Jurkat, Clone E6-1 (cell line): ENCODE measurements at places on chromosomes 4 and X.

DNA sequence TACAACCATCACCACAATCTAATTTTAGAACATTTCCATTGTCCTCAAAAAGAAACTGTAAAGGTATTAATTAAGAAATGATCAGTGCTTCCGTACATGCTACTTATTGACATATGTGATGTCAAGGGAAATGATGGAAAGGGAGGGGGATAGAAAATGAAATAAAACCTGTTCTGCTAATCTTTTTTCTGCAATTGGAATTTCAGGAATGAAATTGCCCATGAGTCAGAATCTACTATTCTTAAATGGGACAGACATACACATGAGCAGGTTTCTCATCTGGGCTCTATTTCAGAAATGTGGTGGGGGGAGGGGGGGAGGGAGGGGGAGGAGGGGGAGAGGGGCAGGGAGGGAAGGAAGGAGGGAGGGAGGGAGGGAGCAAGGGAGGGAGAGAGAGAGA is 91.0 kb downstream of the SHROOM4 start:
- no peak for DNase-seq

- no peak for DNase-seq
Observed at GRCh38 chr4:27315625-27316024, 455.0 kb downstream of the STIM2 start.

DNA sequence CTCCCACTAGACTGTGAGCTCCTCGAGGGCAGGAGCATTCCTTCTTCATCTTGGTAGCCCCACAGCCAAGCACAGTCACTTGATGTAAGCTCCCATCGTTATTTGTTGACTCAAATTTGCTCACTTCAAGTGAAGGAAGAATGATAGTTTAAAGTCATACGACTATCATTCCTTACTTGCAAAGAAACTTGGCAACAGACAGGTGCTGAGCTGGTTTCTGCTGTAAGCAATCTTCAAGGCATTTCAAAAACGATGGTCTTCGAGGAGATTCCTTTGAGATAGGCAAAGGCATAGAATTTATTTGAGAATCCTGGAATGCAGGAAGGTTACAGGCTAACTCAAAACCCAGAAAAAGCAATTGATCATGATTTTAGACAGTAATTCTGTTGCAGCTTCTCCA is 64.8 kb downstream of the QDPR start:
- DNase-seq, result no peak

GRCh38 chr4:113060853-113061252 is 11.4 kb downstream of the ANK2 start:
- no peak for DNase-seq

DNA sequence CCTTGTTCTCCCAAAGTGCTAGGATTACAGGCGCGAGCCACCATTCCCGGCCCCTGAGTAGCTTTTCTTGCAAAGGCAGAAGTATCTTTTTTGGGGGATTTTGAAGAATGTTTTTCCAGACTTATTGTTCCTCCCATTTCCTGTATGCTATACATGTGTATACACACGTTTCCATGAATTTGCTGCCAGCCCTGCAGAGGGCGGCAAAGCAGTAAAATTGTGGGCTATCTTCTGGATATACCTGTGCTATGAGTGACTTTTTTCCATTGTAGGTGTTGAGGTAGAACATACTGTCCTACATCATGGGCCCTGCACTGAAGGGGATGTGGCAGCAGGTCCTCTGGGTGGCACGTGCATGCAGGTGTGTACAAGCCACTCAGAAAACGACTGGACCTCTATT is 16.9 kb upstream of the MED28 start:
- no peak for DNase-seq

DNA sequence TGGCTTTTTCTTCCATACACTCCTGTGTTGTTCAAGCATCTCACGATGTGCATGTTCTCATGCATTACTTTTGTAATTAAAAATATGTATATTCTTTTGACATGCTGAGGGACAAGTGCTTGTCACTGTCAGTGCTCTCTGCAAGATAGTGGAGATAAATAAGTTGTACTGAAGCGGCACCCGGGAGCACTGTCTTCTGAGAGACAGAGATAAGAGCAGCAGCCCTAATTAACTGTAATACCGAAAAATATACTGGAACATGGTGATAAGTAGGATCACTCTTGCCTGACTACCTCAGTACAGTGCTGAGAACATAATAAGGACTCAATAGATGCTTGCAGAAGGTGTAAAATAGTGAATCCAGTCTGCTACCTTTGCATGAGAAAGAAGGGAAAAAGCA is 9.4 kb upstream of the GPR173 start:
- DNase-seq, result no peak

- DNase-seq, result no peak
Observed at GRCh38 chrX:933611-934010, 278.8 kb downstream of the CRLF2 start.

GRCh38 chrX:80354966-80355465 is 65.2 kb upstream of the TENT5D start:
- DNase-seq, result peak; percentile 0

DNA sequence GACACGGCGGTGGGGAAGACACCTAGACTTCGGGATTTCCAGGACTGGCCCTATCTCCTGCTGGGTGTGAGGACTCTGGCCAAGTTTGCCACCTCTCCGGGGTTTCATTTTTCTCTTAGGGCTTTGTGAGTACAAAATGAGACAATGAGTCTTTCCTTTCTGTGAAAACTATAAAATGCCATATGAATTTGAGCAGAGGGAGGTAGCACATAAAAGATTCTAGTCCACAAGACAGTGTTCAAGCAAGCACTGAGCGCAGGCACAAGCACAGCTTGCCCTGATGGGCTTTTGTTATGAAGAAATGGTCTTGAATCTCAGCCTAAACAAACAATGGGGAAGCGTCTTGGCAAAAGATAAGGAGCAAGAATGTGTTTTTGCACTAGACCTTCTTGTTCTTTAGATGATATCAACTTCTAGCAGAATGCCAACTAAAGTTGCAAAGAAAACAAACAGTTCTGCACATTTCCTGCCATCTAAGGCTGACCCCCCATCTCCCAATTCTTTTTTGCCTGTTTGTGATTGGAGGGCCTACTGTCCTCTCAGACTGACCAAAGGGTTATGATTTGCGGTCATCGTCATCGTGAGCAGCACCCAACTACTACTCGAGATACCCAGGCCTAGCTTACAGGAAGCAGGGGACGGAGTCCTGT is 73.0 kb upstream of the ZNF518B start:
- DNase-seq, result no peak

DNA sequence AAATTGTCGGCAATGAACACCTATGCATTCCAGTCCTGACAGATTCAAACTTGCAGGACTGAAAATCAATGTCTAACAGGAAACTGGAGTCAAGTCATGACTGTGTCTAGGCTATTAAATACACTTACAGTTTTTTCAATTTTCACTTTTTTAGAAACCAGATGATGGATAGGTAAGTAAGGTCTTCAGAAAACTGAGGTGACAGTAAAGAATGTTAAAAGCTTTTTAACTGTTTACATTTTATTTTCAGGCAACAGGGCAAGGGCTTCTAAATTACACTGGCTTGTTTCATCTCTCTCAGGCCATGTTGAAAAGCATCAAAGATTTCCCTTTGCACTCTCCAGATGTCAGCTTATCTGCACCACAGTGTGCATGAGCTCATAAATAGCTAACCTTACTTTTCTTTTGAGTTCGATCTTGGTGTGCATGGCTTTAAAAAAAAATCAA is 65.2 kb downstream of the SEC24D start:
- no peak for DNase-seq

- DNase-seq, result no peak
Observed at GRCh38 chr4:22496165-22496813, 19.6 kb downstream of the ADGRA3 start.

DNA sequence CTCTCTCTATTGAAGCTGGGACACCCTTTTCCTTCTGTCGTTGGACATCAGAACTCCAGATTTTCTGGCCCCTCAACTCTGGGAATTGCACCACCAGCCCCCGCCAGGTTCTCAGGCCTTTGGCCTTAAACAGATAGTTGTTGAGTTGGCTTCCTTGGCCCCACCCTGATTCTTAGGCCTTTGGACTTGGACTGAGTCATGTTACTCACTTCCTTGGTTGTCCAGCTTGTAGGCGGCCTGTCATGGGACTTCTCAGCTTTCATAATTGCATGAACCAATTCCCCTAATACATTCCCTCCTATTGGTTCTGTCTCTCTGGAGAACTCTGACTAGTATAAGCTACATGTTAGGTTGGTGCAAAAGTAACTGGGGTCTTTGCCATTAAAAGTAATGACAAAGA is 195.7 kb downstream of the GPAT3 start:
- no peak for DNase-seq

DNA sequence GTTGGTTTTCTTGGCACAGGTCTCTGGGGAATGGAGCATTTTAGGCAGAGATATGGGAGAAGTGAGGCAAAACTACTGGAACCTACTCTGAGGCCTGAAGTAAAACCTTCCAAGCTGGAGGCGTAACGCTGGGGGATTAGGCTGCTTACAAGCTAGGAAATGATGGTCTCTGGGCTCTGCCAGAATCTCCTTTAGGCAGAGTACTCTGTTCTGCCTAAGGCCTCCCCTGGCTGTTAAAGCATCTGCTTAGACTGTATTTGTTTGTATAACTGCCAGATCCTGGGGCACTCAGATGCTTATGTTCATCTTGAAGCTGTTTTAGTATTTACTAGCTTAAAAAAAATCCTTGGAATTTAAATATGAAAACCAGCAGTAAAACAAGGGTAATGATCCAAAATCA is 822.2 kb downstream of the RPA4 start:
- DNase-seq, result no peak
